ENCODE measurements at places on chromosomes 6 and 20.

DNA sequence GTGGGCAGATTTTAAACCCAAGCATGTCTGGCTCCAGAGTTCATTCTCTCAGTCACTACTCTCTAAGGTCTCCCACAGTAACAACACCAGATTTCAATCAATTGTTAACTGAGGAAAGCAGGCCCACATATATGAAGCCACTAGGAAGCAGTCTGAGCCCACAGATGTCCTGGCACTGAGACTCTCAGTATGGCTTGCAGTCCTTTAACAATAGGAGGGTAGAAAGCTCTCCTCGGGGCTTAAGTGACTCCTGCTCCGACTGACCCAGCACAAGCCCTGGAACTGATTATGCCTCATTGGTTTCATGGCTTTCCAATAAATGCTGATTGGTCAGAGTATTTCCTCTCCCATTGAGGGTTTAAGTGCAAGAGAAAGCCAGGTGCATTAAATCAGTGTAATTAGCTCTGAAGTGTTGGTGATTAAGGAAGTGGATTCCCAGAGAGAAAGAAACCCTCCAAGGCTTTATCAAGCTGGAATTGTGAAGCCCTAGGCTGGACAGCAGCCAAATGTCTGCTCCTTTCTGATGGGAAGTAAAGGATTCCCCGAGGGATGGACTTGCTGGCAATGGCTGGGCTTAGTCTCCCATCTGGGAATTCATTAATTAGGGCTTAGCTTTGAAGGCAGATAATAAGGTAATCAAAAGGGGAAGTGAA, 76.6 kb upstream of the PROKR2 start:
- DNase-seq = no peak

GRCh38 chr6:37221585-37222124, 35.9 kb upstream of the TBC1D22B start:
- no peak for DNase-seq

- DNase-seq = no peak
These were observed 84.0 kb upstream of the EYA2 start for GRCh38 chr20:46810448-46811223.

DNA sequence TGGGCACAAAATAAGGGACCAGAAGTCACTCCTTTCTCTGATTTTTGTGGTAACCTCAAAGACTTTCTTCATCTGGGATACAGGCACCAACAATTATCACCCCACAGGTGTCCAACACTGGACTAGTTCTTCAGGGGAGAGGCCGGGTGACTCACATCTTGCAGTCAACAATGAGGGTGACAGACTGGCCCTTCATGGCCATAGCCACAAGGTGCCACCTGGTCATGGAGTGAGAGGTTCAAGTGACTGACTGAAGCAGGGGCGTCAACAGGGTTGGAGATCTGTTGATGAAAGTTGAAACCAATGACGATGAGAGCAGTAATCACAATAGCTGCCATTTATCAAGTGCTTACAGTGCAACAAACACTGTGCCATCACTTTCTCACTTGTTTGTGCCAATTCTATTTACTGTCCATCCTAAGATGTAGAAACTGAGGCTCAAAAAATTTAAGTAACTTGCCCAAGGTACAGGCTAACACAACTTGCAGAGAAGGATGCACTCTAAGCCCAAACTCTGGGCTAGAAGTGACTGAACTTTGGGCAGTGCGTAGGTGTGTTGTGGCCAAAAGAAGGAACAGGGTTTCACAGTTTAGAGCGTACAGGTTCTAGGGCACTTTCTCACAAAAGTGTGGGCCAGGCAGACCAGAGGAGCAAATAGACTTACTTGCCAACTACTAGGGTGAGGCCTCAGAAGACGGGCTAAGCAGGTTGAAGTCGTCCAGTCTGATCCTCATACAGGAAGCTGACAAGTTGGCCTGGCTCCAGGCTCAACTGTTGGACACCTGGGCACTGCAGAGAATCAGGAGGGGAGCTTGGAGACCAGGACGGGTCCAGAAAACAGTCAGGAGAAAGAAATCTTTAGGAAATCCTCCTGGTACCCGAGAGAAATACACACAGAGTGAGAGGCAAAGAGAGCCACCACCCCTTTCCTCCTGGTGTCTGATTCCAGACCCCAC, 30.4 kb downstream of the HLA-DPB1 start:
- DNase-seq = no peak

DNA sequence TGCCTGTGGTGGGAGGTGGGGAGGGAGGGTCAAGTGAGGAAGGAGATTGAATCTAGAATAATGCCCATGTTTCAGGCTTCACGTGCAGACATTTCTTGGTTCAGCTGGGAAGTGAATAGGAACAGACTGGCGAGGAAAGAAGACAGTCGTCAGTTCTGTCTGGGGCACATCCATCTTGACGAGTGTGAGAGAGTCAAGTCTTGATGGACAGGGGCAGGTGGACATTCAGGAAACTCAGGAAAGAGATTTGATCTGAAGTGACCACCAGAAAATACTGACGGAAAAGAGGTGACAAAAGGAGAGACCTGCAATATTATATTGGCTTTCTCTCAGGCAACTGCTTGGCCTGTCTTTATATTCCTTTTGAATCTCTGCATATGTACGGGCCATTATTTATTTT, 68.6 kb downstream of the ESR1 start:
- DNase-seq = no peak

GRCh38 chr6:41236276-41236675, 8.1 kb downstream of the TREML4 start:
- DNase-seq = no peak

GRCh38 chr6:34341481-34341971, 50.9 kb downstream of the NUDT3 start:
- DNase-seq = no peak

- DNase-seq = no peak
These were observed 446.7 kb downstream of the BMP2 start for GRCh38 chr20:7214081-7214740.

DNA sequence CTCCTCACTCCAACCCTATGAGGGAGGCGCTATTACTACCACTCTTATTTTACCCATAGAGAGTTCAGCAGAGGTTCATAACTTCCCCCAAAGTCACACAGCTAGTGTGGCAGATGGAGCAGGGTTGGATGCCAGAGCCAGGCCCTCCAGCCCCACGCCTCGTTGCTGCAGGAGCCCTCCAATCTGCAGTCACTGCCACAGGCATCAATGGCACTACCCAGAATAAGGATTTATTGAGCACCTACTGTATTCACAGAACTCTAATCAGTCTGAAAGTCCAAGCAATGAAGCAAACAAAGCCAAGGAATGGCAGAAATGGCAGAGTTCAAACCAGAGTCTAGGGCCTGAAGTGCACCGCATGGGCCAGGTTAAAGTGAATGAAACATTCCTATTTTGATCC, 144.9 kb downstream of the LPA start:
- DNase-seq = no peak

DNA sequence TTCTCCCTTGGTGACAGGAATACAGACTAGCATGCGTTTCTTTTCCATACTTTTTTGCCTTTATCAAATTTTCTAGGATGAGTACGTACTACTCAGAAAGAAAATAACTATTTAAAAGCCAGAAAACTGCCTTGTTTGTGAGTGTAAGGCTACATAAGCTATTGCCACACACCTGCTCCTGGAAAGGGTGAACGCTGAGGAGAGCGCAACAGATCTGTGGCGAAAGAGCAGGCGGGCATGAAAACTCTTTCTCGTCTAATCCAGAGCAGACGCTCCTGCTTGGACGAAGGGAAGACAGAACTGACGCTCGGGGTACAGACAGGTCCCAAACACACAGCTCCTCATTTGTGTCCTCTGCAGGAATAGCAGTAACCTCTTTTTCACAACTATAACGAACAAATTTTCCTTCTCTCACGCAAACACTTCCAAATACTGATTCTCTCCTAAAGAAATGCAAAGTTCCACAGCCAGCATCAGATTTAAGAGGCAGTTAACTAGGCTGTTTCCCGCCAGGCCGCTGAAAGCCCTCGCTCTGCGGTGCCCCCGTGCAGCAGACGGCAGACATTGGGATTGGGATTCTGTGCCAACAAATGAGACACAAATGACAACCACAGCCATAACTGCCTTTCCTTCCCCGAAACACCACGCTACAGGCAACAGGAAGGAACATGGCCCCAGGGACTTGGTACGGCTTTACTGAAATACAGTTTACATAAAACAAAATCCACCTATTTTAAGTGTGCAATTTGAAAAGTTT, 20.0 kb downstream of the TAF4 start:
- no peak for DNase-seq

DNA sequence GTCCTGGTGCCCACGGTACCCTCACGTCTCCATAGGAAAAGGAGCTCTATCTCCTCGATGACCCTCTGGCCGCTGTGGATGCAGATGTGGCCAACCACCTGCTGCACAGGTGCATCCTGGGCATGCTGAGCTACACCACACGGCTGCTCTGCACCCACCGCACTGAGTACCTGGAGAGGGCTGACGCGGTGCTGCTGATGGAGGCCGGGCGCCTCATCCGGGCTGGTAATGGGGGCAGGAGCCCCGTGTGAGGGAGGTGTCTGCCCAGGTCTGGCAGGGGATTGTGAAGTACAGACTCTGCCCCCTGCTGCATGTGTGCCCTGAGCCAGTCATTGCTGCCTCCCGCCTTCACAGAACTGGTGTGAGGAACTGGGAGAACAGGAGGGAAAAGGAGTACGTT, 12.4 kb downstream of the DLK2 start:
- DNase-seq = no peak

DNA sequence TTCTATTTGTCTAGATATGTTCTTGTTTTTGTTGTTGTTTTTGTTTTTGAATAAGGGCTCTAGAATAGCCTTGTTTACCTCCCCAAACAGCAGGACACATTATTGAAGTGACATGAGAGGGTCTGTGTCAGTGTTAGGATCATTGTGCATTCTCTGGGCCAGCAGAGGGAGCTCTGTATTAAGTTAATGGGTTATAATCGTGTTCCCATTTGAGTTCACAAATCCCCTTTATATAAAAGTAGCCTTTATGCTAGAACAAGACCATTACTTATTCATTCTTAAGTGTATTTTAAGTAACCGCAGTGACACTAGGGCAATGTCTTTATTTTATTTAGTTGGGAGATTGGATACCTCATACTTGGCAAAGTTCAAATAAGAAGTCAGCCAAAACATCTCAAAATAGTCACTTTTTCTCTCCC, 44.8 kb downstream of the STK4 start:
- peak; percentile 75 for DNase-seq

DNA sequence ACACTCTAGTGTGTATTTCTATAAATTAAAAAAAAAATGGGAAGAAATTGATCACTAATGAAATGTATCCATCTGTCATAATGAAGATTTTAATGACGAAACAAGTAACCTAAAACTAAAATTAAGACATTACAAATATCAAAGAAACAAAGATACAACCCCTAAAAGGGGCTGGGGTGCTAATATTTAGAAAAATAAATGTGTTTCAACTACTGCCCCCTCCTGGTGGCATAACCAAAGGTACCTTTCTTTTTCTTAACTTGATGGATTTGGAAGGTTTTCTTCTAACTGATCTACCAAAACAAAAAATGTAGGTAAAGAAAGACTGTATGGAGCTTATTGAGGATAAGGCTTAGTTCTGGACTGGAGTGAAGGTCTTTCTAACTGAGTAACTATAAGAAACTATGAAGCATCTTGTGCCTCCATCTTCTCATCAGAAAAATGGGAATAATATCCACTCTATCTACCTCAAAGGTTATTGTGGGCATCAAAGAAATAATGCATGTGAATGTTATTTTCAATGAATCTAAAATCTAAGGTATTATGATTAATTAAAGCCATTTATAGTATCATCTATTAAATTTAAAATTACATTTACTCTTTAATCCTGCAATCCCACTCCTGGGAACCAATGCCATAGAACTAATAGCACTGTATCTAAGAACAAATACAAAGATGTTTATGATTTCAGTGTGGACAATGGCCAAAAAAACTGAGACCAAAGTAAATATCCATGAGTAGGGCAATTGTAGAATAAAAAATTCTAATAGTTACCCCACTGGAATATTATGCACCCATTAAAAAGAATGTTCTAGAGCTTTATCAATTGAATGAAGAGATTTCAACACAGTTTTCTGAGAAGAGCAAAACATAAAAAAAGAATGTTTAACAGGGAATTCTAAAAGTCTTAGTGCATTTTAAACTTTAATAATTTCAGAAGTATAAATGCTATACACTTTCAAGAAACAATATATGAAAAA, 117.2 kb downstream of the BACH2 start:
- peak; percentile 7 for DNase-seq

DNA sequence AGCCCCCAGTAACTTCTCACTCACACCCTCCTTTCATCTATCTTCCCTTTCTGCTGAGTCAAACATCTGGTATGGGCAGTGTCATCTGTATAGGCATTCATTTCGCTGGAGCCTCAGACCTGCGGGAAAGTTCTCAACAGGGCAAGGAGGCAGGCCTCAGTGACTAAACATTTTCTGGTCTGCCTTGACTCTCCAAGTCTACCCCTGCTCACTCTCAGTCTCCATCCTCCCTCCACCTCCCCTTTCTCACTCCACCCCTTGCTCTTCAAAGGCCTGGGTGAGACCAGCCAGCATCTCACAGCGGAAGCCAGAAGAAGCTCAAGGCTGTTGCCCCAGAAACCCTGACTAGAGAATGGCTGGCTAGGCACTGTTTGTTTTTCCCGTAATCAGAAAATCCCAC, 105.0 kb upstream of the BEND6 start:
- DNase-seq = no peak

DNA sequence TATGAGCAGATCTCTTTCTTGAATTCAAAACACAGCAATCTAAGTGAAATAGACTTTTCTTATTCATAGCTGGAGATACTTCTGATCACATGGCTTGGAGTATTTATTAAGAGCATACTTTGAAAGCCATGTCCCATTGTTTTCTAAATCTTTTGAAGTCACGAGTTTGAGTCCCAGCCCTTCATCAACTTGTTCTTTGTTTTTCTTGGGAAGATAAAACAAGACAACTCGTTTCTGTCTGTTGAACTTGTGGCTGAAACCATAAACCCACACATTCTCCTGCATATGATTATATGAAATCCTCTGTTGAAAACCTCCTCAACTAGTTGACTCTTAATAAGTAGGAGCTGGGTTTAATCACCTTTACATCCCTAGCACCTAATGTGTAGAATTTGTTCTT, 3.3 kb downstream of the RNF144B start:
- DNase-seq = no peak
